ENCODE measurements at places on chromosomes 1 and 21.

DNA sequence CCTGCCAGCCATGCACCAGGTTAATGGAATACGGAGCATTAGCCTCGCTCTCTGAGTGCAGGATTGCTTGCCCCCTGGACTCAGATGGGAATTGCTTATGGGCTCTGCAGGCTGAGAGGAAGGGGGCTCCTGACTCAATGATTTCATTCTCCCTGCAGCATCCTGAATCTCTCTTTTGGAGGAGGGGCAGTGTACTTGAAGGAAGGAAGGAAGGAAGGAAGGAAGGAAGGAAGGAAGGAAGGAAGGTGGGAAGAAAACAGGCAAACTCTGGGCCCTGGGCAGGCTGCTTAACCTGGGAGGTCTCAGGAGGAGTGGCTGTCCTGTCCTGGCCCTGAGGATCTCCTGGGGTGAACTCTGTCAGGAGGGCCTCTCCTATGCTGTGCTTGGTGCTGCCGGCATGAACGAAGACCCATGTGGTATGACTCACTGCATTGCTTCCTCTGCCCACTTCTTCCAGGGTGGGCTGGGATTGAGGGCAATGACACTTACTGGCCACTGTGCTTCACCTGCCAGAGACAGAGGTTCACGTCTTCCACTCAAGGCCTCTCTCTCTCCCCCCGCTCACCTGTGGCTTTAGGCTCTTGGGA lies 257.1 kb upstream of the CSF3R start:
- no peak for DNase-seq

DNA sequence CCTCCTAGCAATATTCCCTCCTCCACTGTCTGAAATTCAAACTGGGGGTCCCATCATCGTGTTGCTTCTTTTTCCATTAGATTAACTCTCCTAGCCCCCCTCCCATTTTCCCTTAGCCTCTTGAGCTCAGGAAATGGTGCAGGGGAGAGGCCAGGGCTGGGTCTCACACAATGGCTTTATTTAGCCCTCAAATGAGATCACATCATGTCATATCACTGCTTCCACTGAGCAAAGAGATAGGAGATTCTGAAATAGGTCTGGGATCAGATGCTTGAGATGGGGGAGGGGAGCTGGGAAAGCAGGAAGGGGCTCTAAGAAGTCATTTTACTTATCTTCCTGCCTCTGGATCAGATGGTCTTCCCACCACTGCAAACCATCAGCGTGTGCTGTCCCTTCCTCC lies 17.8 kb upstream of the ARHGEF2 start:
- no peak for DNase-seq

DNA sequence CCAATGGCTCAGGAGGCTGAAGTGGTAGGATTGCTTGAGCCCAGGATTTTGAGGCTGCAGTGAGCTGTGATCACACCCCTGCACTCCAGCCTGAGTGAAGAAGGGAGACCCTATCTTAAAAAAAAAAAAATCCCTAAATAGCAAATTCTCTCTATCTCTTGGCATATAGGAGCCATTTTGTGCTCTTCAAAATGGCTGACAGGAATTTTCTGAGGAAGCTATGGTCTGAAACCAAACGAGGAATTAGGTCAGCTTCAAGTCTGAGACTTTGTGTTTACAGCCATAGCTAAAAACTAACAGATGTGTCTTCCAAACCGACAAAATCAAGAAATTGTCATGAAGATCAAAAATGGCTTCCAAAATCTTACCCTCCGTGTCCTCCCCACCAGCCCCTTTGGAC lies 10.6 kb downstream of the CD247 start:
- no peak for DNase-seq

DNA sequence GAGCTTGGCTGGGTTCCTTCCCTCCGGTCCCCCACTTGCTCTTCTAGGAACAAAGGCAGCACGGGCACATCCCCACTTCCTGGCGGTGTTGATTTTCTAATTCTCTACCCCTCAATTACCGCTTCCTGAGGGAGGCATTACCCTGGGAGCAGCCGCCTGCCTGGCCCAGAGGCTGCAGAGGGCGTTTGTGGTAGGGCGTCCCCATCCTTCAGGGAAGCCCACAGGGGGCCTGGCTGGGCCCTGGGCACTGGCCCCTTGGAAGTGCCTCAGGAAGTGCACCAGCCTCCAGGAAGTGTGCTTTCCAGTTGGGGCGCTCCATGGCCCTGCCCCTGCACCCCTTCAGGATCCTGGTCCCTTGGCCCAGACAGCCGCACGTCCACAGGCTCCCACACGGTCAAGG lies 42.1 kb upstream of the CASZ1 start:
- no peak for DNase-seq

DNA sequence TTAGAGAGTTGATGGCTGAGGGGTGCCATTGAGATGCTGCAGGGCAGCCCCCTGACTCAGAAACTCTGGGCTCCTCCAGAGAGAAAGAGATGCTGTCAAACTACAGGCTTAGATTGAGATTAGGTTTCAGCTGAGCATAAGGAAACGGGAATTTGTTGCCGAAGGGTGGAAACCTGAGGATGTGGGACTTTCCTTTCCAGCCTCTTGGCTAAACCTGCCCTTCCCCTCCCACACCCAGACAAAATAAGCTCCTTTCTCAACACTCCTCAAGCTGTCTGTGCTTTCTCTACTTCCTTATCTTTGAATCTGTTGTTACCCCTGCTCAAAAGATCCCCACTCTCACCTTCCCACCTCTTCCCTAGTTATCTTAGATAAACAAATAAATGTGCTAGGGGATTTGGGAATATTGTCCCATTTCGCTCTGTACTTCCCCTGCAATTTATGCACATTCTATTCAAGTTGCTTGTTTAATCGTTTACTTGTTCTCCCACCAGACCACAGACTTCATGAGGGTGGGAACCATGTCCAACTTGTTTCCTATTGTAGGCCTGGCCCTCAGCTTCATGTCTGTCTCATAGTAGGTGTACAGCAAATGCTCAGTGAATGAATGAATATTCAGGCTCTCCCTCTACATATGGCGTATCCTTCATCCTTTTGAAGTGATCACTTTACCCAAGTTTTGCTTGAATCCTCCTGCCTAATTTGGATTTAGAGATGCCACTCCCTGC lies 30.6 kb upstream of the MARK1 start:
- no peak for DNase-seq

DNA sequence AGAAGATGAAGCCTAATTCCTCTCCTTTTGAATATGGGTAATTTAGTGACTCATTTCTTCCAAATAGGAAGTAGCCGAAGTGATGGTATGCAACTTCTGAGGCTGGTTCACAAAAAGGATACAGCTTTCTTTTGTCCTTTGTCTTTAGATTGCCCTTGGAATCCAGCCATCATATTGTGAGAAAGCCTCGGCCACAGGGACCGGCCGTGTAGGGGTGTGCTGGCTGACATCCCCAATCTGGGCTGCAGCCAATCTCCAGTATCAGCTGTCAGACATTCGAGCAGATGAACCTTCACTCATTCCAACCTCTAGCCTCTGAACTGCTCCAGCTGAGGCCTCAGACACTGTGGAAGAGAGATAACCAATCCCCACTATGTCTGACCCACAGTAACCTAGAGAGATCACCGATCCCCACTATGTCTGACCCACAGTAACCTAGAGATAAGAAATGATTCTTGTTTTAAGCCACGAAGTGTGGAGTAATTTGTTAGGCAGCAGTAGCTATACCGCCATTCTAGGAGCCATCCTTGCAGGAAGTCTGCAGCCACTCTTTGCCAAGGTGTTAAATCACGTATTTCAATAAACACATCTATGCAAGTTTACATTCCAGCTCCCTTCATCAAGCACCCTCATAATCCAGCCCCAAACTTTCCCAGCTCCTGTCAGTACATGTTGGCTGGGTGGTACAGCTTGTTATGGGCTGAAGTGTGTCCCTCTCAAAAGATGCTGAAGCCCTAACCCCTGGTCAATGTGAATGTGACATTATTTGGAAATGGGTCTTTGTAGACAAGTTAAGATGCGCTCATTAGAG lies 2.9 kb upstream of the DIP2A start:
- DNase-seq: no peak

GRCh38 chr1:26700711-26701110 lies 4.9 kb downstream of the ARID1A start:
- no peak for DNase-seq

DNA sequence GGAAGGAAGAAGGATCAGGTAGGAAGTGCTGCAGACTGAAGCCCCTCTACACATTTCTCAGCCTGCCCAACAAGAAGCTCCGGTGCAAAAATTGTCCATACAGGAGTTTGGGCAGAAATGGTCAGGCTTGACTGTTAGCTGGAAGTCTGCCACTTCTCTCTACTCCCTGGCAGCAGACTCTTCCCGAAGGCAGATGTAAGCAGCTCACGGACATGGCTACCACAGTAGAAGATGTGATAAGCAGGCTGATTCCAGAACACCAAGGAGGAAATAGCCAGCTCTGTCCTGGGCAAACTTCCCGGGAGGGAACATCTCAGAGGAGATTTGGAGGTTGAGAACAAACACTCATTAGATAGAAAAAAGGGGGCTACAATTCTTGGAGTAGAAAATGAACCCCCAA lies 52.6 kb downstream of the TRABD2B start:
- no peak for DNase-seq

GRCh38 chr1:186578325-186579016 lies 101.8 kb downstream of the PTGS2 start:
- no peak for DNase-seq

- no peak for DNase-seq
Measured at GRCh38 chr1:9850442-9851162, 26.8 kb upstream of the CLSTN1 start.

DNA sequence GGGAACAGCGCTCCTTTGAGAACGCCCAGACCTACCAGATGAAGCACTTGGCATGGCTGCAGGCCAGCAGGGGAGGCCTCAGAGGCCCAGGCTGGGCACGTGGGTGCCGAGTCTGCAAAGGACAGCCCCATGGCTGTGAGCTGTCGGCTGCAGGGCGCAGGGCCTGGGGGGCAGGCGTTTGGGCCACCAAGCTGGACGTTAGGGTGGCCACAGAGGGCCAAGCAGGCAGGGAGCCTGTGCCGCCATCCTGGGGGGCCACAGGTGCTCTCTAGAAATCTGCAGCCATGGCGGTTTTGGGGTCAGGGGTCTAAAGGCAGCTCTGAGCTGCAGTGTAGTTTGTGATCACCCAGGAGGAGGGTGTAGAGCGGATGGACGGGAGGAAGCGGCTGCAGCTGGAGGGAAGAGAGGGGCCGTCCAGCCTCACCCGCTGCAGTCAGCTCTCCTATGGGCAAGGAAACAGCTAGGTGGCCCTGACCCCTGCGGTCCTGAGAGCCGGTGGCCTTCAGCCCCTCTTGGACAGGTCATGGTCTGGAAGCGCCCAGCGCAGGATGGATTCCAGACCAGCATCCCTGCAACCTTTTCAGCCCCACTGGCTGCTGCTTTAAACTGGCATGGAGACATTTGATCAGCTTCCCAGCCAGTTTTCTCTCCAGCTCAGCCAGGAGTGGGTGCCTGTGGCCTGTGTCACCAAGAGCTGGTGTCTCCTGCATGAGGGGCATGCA lies 11.0 kb downstream of the IBA57 start:
- DNase-seq: no peak

- no peak for DNase-seq
Measured at GRCh38 chr1:5725855-5726585, 266.2 kb downstream of the NPHP4 start.

GRCh38 chr1:207866471-207867135 lies 44.3 kb downstream of the CD34 start:
- no peak for DNase-seq

DNA sequence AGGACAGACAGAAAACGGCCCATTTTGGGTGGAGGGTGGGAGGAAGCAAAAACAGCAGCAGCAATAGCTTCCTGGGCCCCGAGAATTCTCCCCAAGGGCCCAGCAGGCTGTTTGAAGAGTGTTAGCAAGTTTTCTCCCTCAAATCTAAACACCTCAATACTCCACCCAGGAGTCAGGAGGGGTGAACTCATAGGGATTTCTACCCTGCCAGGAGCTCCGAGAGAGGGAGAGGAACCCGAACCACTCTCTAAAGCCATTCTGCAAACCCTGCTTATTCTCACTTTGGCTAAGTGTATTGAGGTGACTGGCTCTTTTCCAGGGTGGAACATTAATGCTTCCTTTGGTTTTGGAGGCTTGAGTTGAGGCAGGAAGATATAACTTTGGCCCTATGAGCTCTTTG lies 55.6 kb upstream of the PPM1J start:
- no peak for DNase-seq

GRCh38 chr21:36641346-36641745 lies 57.6 kb upstream of the SIM2 start:
- DNase-seq: no peak

DNA sequence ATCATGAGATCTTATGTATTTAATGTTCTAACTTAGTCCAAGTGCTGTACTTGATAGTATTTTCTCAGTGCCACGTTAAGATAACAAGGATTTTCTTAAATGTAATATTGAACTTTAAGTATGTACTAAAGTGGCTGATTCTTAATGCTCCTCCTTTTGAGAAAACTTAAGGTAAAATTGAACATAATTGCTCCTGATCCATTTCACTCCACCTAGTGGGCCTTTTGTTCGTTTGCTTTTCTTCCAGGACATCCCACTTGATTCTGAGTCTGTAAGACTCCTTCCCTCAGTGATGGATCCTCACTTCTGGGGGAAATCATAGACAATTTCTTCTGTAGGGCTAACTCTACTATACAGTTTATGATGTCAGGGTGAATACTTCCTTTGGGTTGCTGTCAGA lies 173.1 kb downstream of the LMO4 start:
- no peak for DNase-seq

GRCh38 chr1:100089082-100089481 lies 43.6 kb downstream of the SASS6 start:
- no peak for DNase-seq

GRCh38 chr1:71542155-71542554 lies 461.3 kb upstream of the ZRANB2 start:
- DNase-seq: no peak

DNA sequence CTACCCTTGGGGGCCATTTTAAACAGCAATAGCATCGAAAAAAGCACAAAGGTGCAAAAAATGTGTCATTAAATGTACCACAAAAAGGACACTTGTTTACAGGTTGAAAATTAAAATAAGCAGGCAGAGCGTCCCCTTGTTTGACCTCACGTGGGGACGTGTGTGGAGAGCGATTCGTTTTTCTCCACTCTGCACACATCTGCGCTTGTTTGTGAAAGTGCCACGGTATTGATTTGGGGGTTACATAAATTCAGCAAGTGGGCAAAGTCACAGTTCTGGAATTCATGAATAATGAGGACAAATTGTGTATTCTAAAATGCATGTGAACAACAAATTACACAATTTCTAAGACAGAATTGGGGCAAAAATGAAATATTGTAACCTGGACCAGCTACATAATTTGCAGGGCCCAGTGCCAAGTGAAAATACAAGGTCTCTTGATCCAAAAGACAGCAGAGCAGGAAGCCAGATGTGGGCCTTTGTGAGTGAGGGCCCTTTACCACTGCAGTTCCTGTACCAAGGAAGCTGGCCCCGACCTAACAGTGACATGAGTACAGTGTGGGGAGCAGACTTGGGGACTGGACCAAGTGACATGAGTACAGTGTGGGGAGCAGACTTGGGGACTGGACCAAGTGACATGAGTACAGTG lies 43.9 kb downstream of the ZBTB18 start:
- no peak for DNase-seq

- DNase-seq: no peak
Measured at GRCh38 chr1:17215545-17215890, 10.6 kb downstream of the PADI1 start.

- DNase-seq: no peak
Measured at GRCh38 chr1:23562137-23562876, 3.0 kb upstream of the ID3 start.

All from stimulated activated CD4-positive, alpha-beta T cell treated with anti-CD3 and anti-CD28 coated beads, TNF-alpha, amount 100 ng/mL, for 4 hours (primary cell).